CD4-positive, alpha-beta memory T cell (primary cell): ENCODE measurements at places on chromosomes 7 and 10. TPM values are rescaled to one million over a fixed set of nuclear protein-coding genes. Genes with fewer than 3 reads are reported as not detected.

The ARHGEF5 gene
- 12.0 TPM for total RNA-seq

The DMBT1 gene
- not detected for total RNA-seq

The LRRD1 gene
- not detected for total RNA-seq

The TMEM225B gene
- 1.0 TPM for total RNA-seq

The CHAT gene
- total RNA-seq = not detected

The TMEM213 gene
- not detected for total RNA-seq

DNA sequence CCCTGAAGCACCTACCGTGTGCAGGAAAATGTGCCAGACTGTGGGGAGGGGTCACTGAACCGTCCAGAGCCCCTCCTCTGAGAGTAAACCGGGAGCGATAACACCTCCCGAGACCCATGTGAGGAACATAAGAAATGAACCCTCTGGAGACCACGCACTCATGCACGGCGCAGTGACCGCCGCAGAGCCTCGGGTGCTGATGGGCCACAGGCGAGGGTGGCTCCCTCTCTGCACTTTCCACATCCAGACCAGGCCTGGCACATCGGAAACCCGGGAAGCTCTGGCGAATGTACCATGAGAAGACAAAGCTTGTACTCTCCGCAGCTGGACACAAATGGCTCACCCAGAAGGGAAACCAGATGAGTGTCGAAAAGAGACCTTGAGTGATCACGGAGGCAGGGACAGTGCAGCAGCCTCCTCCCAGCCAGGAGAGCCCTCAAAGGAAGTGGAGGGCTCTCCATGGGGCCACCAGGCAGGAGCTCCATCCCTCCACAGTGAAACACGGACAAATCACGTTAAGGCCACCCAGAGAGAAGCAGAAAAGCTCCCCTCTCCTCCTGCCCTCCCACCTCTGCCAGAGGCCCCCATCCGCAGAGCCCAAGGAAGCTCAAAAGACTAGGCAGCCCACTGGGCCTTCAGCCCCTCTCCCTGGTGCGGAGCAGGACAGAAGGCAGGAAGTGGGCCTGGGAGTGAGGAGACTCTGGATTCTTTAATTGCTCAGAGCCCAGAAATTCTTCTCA lies 178.1 kb upstream of the PPP2R2D start:
- H3K27ac ChIP-seq = no peak overlapping the region
- no peaks in the 10 kb centered on the region for H3K27me3 ChIP-seq
- H3K36me3 ChIP-seq = no peaks in the 10 kb centered on the region
- H3K4me1 ChIP-seq = no peaks in the 10 kb centered on the region

DNA sequence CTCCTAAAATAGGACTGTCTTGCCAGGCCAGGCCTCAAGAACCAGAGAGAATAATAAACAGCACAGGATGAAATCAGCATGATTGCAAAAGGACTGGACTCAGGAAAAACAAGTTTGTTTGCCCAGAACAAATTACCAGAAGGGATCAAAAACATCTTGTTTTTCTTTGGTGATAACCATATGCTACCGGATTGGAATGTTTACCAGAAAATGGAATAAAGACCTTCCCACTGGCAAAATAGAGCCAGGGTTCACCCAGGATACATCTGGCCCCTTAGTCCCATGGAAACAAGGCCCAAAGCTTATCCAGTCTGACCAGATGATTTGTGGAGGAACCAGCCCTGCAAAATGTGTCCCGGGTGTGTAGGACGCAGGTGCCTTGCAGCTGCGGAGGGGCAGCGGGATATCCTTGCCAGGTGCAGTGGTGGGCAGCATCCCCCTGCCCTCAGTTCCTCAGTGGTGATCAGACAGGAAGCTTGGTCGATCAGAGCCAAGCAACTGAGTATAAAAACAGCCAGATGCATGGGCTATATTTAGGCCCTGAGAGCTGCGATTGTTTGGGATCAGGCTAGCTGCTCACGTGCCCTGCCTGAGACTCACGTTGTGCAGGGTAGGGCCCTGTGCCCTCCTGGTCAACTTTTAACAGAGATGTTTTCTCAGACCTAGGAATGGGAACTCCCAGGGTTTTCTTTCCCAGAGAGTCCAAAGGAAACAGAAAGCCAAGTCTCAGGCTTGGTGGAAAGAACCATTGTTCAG lies 4.6 kb upstream of the ZNF22 start:
- H3K36me3 ChIP-seq = no peaks in the 10 kb centered on the region
- no peak for DNase-seq
- H3K27ac ChIP-seq = no peak overlapping the region
- H3K4me3 ChIP-seq = no peak overlapping the region
- H3K27me3 ChIP-seq = no peaks in the 10 kb centered on the region

- no peak overlapping the region for H3K4me3 ChIP-seq
- no peaks in the 10 kb centered on the region for H3K36me3 ChIP-seq
- no peak for DNase-seq
- no peaks in the 10 kb centered on the region for H3K4me1 ChIP-seq
Observed at GRCh38 chr10:44765299-44765698, 145.8 kb upstream of the TMEM72 start.

- H3K36me3 ChIP-seq = no peaks in the 10 kb centered on the region
- H3K4me1 ChIP-seq = no peaks in the 10 kb centered on the region
- H3K27ac ChIP-seq = no peak overlapping the region
- H3K4me3 ChIP-seq = no peak overlapping the region
- no peak for DNase-seq
Observed at GRCh38 chr7:117200786-117201458, 121.9 kb downstream of the WNT2 start.

- H3K4me3 ChIP-seq = no peak overlapping the region
- H3K27ac ChIP-seq = no peak overlapping the region
- H3K27me3 ChIP-seq = no peaks in the 10 kb centered on the region
Observed at GRCh38 chr10:111018021-111018420, 58.8 kb upstream of the ADRA2A start.

GRCh38 chr10:112313911-112314310 lies 30.7 kb downstream of the TECTB start:
- no peak for DNase-seq
- H3K36me3 ChIP-seq = no peaks in the 10 kb centered on the region
- H3K4me3 ChIP-seq = no peak overlapping the region
- H3K27me3 ChIP-seq = no peaks in the 10 kb centered on the region
- no peak overlapping the region for H3K27ac ChIP-seq

- DNase-seq = no peak
- no peaks in the 10 kb centered on the region for H3K36me3 ChIP-seq
- no peak overlapping the region for H3K27ac ChIP-seq
- H3K27me3 ChIP-seq = no peaks in the 10 kb centered on the region
- no peaks in the 10 kb centered on the region for H3K4me1 ChIP-seq
Observed at GRCh38 chr10:16953270-16953669, 136.0 kb upstream of the RSU1 start.

GRCh38 chr10:6072215-6072934 lies 10.2 kb upstream of the IL2RA start:
- no peaks in the 10 kb centered on the region for H3K27me3 ChIP-seq
- H3K4me1 ChIP-seq = peaks cover 56% of the 10 kb centered on the region
- H3K27ac ChIP-seq = no peak overlapping the region
- H3K36me3 ChIP-seq = no peaks in the 10 kb centered on the region

DNA sequence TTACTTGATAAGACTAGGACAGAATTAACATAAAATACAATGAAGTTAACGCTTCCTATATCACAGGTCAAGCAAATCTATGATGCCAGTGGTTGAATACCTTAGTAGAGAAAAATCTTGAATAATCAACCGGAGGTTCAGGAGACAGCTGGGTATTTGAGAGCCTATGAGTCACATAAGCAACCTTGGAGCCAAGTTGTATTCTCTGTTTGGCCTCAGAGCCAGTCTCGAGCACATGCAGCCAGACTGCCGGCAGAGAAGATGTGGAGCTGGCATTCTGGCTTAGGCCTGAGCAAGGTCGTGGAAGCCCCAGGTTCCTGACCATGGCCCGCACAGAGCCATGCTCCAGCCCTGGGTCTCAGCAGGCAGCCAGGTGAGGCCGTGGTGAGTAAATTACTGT lies 90.3 kb downstream of the FAM204A start:
- H3K36me3 ChIP-seq = no peaks in the 10 kb centered on the region
- H3K4me1 ChIP-seq = no peaks in the 10 kb centered on the region
- H3K27me3 ChIP-seq = peaks cover 12% of the 10 kb centered on the region
- H3K4me3 ChIP-seq = no peak overlapping the region
- DNase-seq = no peak
- H3K27ac ChIP-seq = no peak overlapping the region

- H3K36me3 ChIP-seq = no peaks in the 10 kb centered on the region
- H3K4me1 ChIP-seq = peaks cover 5% of the 10 kb centered on the region
- no peak overlapping the region for H3K27ac ChIP-seq
- H3K4me3 ChIP-seq = no peak overlapping the region
Observed at GRCh38 chr7:5286933-5287332, 4.2 kb downstream of the SLC29A4 start.
